M059J (cell line): ENCODE measurements at places on chromosomes 16 and 17.

DNA sequence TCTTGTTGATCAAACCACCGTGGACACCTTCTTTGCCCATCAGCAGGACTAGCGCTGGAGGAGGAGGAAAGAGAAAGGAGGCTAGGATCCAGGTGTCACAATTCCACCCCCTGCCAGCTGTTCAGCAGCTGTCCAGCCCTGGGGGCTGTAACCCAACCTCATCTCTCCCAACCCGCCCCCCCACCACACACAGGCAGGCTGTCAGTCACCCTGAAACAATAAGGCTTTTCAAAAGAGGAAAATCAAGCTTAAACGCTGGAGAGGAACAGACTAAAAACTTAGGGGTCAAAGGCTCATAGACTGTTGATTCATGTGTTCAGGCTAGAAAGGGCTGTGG is 2.4 kb downstream of the PFN1 start:
- no peak for DNase-seq

DNA sequence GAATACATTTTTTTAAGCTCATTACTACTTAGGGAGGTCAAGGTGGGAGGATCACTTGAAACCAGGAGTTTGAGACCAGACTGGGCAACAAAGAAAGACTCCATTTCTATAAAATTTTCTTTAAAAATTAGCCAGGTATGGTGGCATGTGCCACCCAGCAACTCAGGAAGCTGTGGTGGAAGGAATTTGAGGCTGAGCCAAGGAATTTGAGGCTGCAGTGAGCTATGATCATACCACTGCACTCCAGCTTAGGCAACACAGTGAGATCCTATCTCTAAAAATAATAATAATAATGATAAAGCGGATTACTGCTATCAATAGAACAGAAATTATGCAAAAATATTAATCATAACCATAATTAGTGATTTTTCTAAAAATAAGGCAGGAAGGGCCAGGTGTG is 170.3 kb downstream of the COPRS start:
- DNase-seq, result peak; percentile 83

DNA sequence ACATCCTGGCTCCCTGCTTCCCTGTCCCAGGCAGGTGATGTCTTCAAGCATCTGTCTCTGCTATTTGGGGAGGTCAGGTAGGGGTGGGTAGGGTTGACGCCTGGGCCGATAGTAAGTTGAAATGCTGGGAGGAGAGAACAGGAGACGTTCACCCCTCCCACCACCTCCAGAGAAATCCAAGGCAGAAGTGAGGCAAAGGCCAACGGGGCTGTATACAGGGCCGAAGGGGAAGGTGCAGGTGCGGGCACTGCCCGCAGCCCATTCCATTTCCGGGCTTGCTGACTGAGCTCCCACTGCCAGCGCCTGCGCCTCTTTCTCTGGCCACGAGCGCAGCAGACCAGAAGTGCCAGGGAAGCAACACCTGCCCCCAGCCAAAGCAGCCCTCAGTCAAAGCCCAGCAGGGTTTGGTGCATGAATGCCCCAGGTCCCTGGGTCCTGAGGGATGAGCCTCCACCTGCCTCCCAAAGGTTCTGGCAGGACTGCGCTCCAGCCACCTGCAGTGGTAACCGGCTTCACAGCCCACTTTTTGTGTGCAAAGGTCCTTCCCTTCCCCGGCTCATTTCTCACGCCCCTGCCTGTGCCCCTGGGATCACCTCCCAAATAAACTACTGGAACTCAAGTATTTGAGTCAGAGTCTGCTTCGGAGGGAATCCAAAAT is 127.6 kb upstream of the TNRC6C start:
- DNase-seq, result no peak

- DNase-seq, result no peak
These were observed 169.4 kb downstream of the SNX29 start for GRCh38 chr16:12145918-12146317.

DNA sequence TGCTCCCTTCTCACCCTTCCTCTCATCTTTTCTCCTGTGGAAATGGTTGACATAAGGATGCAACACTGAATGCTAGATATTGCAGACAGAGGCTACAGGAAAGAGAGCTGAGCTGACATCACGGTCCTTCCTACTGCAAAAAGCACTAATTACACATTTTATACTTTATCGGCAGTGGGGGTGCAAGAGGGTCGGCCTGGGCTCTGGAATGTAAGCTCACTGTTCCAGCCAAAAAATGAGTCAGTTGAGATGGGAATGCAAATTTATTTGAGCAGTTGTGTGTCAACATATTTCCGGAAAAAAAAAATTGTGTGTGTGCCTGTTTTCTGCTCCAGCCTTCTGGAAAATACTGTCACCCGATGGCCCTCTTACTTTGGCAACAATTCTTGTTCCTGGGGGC is 14.1 kb upstream of the MRTFB start:
- peak; percentile 61 for DNase-seq

- no peak for DNase-seq
These were observed 21.2 kb upstream of the PHAF1 start for GRCh38 chr16:67088551-67088950.

GRCh38 chr16:72425571-72426341 is 253.8 kb upstream of the PMFBP1 start:
- DNase-seq, result peak; percentile 55

GRCh38 chr17:66459811-66460270 is 157.4 kb downstream of the PRKCA start:
- DNase-seq, result peak; percentile 95

GRCh38 chr16:7330709-7331108 is 1.9 kb upstream of the RBFOX1 start:
- no peak for DNase-seq

DNA sequence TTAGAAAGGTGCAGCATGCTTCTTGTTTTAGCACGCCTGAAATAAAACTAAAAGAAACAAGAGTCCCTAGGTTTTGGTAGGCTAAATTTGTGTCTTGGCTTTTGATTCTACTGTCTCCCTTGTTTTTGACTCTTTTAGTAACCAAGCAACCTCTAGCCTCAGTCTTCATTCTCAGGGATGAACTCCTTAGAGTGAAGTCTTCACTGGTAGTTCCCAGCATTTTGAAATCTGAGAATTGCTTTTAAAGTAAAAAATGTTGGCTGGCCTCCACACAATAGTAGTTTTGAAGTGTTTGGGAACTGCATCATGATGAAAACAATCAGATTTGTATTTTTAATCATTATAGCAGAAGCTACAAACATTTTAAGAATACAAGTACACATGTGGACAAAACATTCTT is 6.1 kb upstream of the CDR2 start:
- DNase-seq, result no peak

- no peak for DNase-seq
These were observed 430 bp downstream of the AMFR start for GRCh38 chr16:56424791-56425438.

- DNase-seq, result no peak
These were observed 2.0 kb upstream of the VAT1L start for GRCh38 chr16:77786186-77786847.

DNA sequence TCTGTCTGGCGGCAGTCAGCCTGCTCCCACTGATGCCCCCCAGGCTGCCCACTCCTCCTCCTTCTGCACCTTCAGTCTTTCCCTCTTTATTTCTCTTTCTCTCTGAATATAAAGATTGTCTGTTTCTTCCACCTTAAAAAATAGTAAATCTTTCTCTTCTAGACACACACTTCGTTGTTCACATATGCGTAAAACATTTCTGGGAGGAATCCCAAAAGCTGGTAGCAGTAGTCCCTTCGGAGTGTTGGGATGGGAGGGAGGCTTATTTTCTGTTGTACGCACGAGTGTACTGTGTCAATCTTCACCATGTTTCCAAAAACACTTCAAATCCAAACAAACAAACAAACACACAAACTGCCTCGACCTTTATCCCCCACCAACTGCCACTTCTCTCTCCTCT is 9.9 kb downstream of the OSBPL7 start:
- DNase-seq, result no peak

- no peak for DNase-seq
These were observed 111.1 kb downstream of the VPS53 start for GRCh38 chr17:603406-604114.

DNA sequence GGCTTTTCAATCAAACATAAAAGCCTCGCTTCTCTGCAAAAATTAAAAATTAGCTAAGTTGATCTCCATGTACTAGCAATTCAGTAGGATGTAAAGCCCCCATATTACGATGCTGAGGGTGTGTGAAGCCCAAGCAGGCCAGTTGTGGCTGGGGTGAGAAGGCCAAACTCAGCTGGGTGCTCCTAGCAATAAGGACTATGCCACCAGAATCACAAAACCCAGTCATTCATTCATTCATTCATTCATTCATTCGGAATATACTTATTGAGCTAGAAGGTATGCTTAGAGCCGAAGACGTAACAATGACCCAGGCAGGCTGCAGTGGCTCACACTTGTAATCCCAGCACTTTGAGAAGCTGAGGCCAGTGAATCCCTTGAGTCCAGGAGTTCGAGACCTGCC is 3.9 kb upstream of the CRYBA1 start:
- no peak for DNase-seq

DNA sequence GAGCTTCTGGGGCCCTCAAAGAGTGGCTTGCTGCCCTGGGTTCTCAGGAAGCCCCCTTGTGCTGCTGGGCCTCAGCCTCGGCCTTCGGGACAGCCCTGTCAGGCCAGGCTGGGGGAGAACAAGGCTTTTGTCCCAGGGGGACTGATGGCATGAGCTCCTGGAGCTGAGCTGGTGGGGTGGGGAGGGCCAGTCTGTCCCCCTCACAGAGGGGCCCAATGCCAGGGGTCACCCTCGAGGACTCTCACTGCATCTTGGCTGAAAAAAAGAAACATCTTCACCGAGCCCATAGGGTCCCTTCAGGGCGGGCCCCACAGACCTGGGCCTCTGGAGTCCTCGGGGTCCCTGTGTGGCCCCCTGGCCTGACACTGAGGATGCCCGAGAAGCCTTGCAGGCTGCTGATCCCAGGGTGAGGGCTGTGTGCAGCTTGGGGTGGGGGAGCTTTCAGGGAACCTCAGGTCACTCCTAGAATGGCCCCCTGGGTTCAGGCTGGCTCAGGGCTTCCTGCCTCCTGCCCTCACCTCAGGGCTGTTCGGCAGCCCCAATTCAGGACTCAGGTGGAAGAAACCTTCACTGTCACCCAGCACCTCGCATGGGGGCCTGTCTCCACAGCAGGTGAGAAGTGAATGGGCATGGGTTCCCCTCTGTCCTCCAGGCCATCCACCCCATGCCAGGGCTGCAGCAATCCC is 90.5 kb downstream of the TNFRSF13B start:
- no peak for DNase-seq
